ENCODE measurements at places on chromosomes 11 and 22. TPM values are rescaled to one million over a fixed set of nuclear protein-coding genes. Genes with fewer than 3 reads are reported as not detected.

Gene PHF21B
- 0.63 TPM for total RNA-seq

Gene CCDC88B
- 2.6 TPM for total RNA-seq

Gene MYOD1
- 1.1 TPM for total RNA-seq

Gene MRGPRF
- 48.5 TPM for total RNA-seq

Gene INSC
- 3.0 TPM for total RNA-seq

Gene PRG2
- 0.42 TPM for total RNA-seq

Gene RAG2
- total RNA-seq, result 0.16 TPM

Data from urinary bladder (tissue), 4 donors.